ENCODE measurements at places on chromosomes 11 and 22. TPM values are rescaled to one million over a fixed set of nuclear protein-coding genes. Genes with fewer than 3 reads are reported as not detected.

Gene ZFTA
- total RNA-seq = 17.5 TPM

Gene GALNT18
- total RNA-seq = 7.5 TPM

Gene COMT
- total RNA-seq = 210 TPM

Gene MLC1
- total RNA-seq = not detected

Gene TNNT3
- not detected for total RNA-seq

Gene POU2F3
- 0.12 TPM for total RNA-seq

Gene EWSR1
- 144 TPM for total RNA-seq

Gene ARHGAP20
- 3.6 TPM for total RNA-seq

Gene CYTH4
- 0.12 TPM for total RNA-seq

Gene PHF21A
- 12.6 TPM for total RNA-seq

All from uterine smooth muscle cell (primary cell).